ENCODE measurements at places on chromosomes 6 and 20.

DNA sequence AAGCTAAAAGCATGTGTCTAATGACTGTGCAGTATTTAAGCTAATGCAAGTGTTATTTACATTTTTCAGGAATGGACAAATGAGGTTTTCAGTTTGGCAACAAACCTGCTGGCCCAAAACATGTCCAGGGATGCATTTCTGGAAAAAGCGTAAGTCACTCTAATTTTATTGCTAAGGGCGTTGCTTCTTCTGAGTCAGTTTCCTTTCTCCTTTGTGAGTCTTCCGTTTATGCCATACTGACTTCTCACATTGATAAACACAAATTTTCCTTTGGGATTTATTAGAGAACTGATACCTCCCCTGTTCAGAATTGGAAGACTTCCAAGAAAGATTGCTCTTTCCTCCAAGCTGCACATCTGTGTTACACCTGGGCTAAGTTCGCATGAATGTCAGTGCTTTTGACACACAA, 422.9 kb upstream of the PLCB4 start:
- H3K27me3 ChIP-seq, result no peaks in the 10 kb centered on the region
- H3K4me1 ChIP-seq, result peaks cover 10% of the 10 kb centered on the region
- ATAC-seq, result no peak
- no peak overlapping the region for H3K4me3 ChIP-seq
- H3K27ac ChIP-seq, result peak overlapping the region; percentile 48
- peaks cover 8% of the 10 kb centered on the region for H3K36me3 ChIP-seq

DNA sequence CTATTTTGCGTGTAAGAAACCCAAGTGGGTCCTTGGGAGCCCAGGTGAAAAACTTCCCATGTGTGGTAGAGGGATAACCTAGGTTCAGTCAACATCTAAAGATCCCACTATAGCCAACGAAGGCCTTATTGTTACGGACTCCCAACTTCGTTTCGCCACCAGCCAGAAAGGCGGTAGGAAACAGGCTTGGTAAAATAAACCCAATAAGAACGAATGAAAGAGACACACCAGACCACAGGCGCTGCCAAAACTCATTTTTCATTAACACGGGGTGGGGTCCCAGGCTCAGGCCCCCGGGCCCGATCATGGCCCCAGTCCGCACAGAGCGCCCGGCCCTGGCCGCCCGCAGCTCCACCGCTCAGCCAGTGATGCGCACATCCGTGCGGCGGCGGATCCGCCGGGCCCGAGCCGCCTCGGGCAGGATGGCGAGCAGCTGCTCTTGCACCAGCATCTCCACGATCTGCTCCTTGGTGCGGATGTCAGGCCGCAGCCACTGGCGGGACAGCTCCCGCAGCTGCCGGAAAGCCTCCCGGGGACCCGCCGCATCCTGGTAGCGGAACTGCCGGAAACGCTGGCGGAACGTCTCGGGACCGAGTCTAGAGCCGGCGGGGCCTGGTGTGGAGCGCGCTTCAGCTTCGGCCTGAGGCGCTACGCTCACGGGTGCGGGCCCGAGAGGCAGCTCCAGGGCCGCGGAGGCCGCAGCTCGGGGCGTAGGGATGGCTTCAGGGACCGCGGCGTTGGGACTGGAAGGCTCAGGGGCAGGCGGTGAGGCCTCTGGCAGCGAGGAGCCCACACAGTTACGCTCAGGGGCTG, 709 bp downstream of the SCAND1 start:
- peak overlapping the region; percentile 92 for H3K27ac ChIP-seq
- peaks cover 33% of the 10 kb centered on the region for H3K4me1 ChIP-seq
- H3K36me3 ChIP-seq, result no peaks in the 10 kb centered on the region
- H3K4me3 ChIP-seq, result peak overlapping the region; percentile 91
- ATAC-seq, result peak; percentile 39

DNA sequence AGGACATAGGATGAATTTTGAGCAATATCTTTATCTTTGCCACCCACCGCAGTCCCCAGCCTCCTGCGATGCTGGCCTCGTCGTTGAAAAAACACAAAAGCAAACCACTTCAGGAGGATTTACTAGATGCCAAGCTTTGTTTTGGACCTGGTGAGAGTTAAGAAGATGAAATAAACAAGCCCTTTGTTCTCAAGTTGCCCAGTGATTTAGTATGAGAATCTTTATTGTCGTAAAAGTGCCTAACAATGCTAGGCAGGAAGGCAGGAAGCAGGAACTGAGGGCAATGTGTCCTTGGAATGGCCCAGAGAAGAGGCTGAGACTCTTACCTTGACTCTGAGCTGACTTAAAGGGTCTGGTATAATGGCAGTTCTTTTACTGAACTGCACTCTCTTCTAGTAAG, 116.0 kb downstream of the TRMT11 start:
- H3K27me3 ChIP-seq, result no peaks in the 10 kb centered on the region
- H3K4me3 ChIP-seq, result no peak overlapping the region
- ATAC-seq, result no peak
- H3K36me3 ChIP-seq, result peaks cover 16% of the 10 kb centered on the region
- no peak overlapping the region for H3K27ac ChIP-seq
- H3K4me1 ChIP-seq, result no peaks in the 10 kb centered on the region

DNA sequence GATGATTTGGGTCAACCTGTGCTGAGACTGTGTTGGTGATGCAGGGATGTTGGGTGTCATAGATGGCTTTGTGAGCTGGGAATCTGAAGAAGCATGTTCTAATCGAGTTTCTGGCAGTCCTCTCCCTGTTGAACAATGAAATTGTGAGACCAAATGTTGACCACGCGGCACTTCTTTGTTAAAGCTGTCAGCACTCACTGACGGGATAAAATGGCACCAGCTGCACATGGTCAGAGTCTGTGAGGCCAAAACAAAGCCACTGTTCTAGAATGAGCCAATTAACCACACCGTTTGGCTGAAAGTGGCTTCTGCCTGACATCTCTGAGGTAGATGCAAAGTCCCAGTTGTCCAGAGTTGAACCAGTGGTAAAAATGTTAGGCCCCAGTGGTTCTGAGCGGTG, 562.2 kb downstream of the KIF16B start:
- no peaks in the 10 kb centered on the region for H3K27me3 ChIP-seq
- H3K4me1 ChIP-seq, result no peaks in the 10 kb centered on the region
- no peaks in the 10 kb centered on the region for H3K36me3 ChIP-seq
- ATAC-seq, result no peak
- H3K4me3 ChIP-seq, result no peak overlapping the region

DNA sequence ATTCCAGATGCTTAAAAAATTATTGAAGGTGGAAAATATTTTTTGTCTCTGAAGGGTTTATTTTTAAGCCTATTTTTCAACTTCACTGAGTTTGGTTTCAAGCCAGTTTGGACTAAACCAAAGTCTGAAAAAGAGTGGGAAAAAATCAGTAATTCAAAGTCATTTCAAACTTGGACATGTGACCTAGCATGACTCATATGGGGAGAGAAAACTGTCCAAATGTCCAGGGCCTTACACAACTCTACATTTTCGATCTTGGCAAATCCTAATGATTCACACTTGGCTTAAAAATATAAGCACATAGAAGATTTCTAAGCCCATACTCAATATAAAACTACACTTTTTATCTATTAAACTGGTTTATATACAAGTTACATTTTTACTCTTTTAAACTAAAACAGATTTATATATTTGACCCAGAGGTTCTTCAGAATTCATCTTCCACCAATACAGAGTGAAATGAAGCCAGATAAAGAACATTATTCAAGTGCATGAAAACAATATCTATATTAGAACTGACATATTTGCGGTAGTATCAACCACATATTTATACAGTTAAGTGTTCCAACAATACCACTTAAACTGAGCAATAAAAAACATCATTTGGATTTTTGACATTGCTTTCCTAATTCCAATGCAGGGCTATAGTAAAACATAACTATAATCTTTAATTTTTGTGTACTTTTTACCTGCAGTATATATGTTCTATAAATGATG, 110.3 kb upstream of the TCF21 start:
- no peak overlapping the region for H3K4me3 ChIP-seq
- no peaks in the 10 kb centered on the region for H3K4me1 ChIP-seq
- no peaks in the 10 kb centered on the region for H3K36me3 ChIP-seq
- H3K27me3 ChIP-seq, result no peaks in the 10 kb centered on the region
- peak; percentile 91 for ATAC-seq

DNA sequence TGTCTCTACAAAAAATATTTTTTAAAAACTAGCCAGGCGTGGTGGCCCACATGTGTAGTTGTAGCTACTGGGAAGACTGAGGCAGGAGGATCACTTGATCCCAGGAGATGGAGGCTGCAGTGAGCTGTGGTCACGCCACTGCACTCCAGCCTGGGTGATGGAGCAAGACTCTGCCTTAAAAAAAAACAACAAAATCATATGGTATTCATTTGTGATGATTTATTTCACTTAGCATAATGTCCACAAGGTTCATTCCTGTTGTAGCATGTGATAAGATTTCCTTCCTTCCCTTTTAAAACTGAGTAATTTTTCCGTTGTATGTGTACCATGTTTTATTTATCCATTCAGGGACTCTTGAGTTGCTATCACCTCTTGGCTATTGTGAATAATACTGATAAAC, 26.2 kb downstream of the TMEM170B start:
- H3K4me1 ChIP-seq, result no peaks in the 10 kb centered on the region
- no peak overlapping the region for H3K4me3 ChIP-seq
- no peak overlapping the region for H3K27ac ChIP-seq
- peaks cover 17% of the 10 kb centered on the region for H3K36me3 ChIP-seq

- no peak overlapping the region for H3K4me3 ChIP-seq
- H3K36me3 ChIP-seq, result no peaks in the 10 kb centered on the region
- no peaks in the 10 kb centered on the region for H3K4me1 ChIP-seq
- no peak for ATAC-seq
Measured at GRCh38 chr6:84135291-84135690, 92.2 kb downstream of the CEP162 start.

DNA sequence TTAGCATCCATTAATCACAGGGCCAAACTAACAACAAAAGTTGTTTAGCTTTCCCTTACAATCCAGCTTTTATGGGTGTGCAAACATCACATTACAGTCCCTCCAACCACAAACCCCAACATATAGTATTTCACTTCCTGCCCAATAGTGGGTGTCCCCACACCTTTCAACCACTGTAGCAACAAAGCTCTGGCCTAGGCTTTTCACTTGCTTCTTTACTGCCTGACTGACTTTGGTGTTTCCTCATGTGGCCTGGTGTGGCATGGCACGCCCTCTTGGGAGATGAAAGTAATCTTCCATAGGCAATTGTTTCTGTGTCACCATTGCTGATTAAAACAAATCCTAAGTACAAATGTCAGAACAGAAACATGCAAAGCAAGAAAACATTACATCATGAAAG, 46.3 kb downstream of the MCM8 start:
- ATAC-seq, result no peak
- H3K4me3 ChIP-seq, result no peak overlapping the region
- no peaks in the 10 kb centered on the region for H3K4me1 ChIP-seq
- no peak overlapping the region for H3K27ac ChIP-seq
- H3K27me3 ChIP-seq, result no peaks in the 10 kb centered on the region

GRCh38 chr6:167979436-167980139, 17.9 kb upstream of the KIF25 start:
- H3K27ac ChIP-seq, result no peak overlapping the region
- no peaks in the 10 kb centered on the region for H3K36me3 ChIP-seq
- no peak overlapping the region for H3K4me3 ChIP-seq

GRCh38 chr20:24674921-24675605, 205.6 kb downstream of the SYNDIG1 start:
- no peak overlapping the region for H3K4me3 ChIP-seq
- H3K4me1 ChIP-seq, result no peaks in the 10 kb centered on the region
- no peaks in the 10 kb centered on the region for H3K36me3 ChIP-seq
- H3K27me3 ChIP-seq, result no peaks in the 10 kb centered on the region

DNA sequence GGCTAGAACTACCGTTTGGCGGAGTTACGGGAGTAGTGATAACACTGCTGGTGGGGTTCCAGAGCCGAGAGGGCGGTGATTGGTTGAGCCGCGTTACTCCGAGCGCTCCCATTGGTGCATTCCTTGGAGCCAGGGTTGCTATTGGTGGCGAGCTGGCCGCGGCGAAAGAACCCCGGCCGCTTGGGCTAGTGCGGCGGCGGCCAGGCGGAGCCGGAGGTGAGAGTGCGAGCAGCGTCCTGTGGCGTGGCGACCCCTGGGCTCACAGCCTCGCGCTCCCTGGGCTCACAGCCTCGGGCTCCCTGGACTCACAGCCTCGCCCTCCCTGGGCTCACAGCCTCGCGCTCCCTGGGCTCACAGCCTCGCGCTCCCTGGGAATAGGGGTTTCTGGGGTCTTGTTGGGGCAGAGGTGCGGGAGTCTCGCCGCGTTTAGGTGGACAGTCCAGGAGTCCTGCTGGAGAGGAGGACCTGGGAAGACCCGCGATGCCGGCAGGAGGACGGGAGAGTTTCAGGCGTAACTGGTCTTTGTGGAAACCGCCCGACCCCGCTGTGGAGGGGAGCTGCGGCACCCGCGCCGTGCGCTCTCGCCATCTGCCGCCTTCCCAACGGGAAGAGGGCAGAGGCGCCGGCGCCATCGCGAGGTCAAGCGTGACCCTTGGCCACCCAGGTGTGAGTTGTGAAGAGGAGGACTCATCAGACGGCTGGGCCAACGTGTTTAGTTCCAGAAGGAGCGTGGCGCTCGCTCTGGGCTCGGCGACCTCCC, 12.2 kb downstream of the PRDM13 start:
- no peaks in the 10 kb centered on the region for H3K36me3 ChIP-seq
- peaks cover 96% of the 10 kb centered on the region for H3K27me3 ChIP-seq
- peaks cover 15% of the 10 kb centered on the region for H3K4me1 ChIP-seq
- no peak for ATAC-seq
- no peak overlapping the region for H3K4me3 ChIP-seq
- H3K27ac ChIP-seq, result no peak overlapping the region

GRCh38 chr20:51637241-51637640, 94.7 kb upstream of the NFATC2 start:
- no peaks in the 10 kb centered on the region for H3K27me3 ChIP-seq
- no peak overlapping the region for H3K4me3 ChIP-seq
- no peak overlapping the region for H3K27ac ChIP-seq
- no peaks in the 10 kb centered on the region for H3K4me1 ChIP-seq
- H3K36me3 ChIP-seq, result peaks cover 32% of the 10 kb centered on the region

DNA sequence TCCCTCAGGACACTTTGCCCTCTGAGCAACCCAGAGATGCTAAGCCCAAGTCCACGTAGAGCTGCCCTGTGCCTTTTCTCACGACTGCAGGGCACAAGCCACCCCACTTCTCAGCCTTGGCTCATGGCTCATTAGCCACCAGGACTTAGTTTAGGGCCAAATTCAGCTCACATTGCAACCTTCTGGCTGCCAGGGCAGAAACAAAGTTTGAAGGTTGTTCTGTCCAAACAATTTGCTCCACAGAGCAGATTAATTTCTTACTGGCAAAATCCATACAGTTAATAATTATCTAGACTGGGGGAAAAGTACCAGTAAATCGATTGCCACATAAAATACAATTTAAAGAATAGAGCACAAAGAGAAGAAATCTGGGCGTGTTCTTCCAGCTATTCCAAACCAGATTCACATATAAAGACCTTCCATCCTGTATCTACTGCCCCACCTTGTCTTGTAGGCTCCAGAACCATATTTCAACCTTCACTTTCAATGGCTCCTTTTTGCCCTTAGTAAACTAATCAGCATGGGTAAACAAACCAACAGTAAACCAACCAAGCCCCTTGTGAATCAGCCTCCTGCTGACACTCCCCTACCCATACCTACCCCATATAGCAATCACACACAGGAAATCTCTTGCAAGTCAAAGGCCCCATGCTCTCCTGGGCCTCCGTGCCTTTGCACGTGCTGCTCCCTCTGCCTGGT, 101.9 kb downstream of the QRSL1 start:
- H3K27ac ChIP-seq, result no peak overlapping the region
- no peaks in the 10 kb centered on the region for H3K4me1 ChIP-seq
- no peak for ATAC-seq
- H3K27me3 ChIP-seq, result no peaks in the 10 kb centered on the region
- H3K4me3 ChIP-seq, result no peak overlapping the region

GRCh38 chr6:57252975-57253374, 30.9 kb upstream of the RAB23 start:
- H3K4me1 ChIP-seq, result peaks cover 9% of the 10 kb centered on the region
- H3K4me3 ChIP-seq, result no peak overlapping the region
- H3K27ac ChIP-seq, result peak overlapping the region; percentile 90
- H3K36me3 ChIP-seq, result no peaks in the 10 kb centered on the region
- no peak for ATAC-seq

Measured in gastroesophageal sphincter (tissue), 4 donors.